ENCODE measurements at places on chromosomes 6 and 20.
A peak's percentile ranks its signal among the peaks of the same experiment; 100 is the strongest.

- no peak for DNase-seq
These were observed 23.2 kb upstream of the FAM50B start for GRCh38 chr6:3825851-3826581.

DNA sequence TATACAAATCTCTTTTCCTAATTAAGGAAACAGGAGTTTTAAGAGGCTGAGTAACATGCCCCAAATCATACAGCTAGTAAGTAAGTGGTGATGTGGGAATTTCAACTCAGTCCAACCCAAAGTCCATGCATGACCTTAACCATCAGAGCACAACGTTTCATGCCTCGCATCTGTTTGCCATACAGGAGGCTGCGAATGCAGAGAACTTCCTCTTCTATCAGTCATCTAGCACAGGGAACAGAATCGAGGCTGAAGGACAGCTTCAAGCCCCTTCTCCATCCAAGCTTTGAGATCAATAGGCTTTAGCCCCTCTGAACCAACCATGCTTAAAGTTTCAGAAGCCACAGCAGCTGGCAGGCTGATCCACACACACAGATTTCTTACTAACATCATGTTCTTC is 113.2 kb downstream of the MAFB start:
- no peak for DNase-seq

GRCh38 chr20:48877304-48877703 is 44.2 kb upstream of the ARFGEF2 start:
- DNase-seq: no peak

- no peak for DNase-seq
These were observed 47.4 kb upstream of the FAM83D start for GRCh38 chr20:38878866-38879265.

GRCh38 chr6:118761645-118762044 is 110.3 kb upstream of the CEP85L start:
- no peak for DNase-seq

- DNase-seq: no peak
These were observed 36.9 kb downstream of the CCN2 start for GRCh38 chr6:131914234-131914633.

DNA sequence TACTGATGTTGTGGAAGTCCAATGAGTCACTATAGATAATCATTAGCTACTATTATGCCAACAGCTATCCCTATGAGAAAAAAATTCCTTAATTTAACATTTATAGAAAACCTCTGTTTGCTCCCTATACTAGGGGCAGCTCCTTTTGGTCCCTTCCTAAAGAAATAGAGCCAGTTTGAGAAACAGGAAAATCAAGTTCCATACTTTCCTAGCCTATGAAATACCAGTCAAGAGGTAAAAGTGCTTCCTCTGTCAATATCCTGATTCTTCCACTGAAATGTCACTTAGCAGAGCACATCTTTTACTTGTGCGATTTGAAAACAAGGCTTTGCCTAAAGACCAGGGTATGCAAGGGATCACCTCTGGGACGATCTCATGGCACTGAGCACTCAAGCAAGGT is 14.5 kb upstream of the TRIM39 start:
- DNase-seq: no peak

DNA sequence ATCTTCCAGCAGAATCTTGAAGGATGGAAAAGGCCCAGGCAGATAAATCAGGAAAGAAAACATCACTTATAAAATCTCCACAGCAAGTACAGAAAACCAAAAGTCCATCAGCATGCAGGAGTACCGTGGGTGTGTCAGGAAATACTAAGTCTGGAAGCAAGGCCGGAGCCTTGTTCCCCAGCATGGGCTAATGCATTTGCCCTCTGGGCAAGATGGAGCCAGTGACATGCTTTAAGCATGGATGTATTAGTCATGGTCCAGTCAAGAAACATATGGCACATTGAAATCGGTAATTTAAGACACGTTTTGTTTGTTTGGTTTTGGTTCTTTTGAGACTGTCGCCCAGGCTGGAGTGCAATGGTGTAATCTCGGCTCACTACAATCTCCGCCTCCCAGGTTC is 506.0 kb upstream of the JARID2 start:
- no peak for DNase-seq

GRCh38 chr20:52105442-52106422 is 85.8 kb downstream of the ZFP64 start:
- DNase-seq: no peak

GRCh38 chr6:42569102-42570028 is 5.5 kb downstream of the UBR2 start:
- DNase-seq: peak; percentile 6

DNA sequence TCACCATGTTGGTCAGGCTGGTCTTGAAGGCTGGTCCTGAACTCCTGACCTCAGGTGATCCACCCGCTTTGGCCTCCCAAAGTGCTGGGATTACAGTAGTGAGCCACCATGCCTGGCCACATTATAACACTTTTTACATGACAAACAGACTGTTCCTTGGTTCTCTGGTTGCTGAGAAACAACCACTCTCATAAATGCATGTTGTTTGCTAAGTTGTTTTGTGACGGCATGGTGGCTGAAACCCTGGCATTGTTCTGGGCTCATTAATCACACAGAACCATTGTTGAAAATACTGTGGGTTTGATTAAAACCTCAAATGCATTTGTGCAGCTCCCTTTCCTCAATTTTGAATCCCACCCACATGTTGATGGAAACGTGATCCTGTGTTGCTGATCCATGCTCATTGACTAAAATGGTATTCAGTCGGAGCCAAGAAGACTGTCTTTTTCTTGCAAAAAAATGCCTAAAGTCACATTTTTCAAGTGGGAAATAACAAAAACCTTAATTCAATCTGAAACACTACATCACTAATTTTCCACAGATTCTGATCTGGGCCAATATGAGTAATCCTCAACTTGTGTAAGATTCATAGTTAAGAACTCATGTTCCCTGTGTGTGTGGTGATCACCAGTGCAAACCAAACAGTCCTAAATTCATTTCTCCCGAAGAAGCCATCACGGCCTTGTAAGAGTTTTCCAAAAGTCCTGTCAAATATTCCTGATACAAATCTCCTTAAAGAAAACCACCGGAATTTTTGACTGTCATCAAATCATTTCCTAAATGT is 132.8 kb downstream of the FNDC1 start:
- no peak for DNase-seq

DNA sequence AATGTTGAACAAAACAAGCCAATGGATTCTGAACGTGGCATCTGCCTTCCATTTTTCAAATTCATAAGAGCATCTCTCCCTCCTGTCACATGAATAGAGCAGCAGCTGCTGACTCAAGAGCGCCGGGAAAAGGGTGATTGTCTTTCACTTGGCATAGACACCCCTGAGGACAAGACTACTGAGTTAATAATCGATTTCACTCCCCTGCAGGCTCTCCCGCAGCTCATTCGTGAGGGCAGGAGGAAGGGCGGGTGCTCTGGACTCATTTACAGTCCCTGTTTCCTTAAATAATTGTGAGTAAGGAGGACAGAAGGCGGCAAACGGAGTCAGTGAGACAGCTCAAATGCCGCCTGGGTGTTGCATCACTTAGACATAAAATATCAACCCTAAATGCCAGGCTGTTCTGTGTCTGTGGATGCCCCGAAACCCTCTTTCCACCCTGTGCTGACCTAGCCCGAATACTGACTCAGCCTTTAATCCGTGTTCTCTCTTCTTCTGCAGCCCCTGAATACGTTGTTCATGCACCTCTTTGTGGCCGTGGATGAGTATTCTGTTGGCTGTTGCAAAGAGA is 21.6 kb downstream of the CFAP61 start:
- no peak for DNase-seq

DNA sequence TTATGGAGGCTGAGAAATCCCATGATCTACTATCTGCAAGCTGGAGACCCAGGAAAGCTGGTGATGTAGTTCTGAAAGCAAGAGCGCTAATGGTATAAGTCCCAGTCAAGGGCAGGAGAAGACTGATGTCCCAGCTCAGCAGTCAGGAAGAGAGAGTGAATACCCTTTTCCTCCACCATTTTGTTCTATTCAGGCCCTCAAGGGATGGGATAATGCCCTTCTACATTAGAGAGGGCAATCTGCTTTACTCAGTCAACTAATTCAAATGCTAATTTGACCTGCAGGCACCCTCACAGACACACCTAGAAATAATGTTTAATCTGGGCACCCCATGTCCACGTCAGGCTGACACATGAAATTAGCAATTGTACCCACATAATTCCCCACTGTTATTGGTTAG is 10.8 kb upstream of the FYN start:
- no peak for DNase-seq
